ENCODE measurements at places on chromosomes 13 and 19.

GRCh38 chr19:35596366-35596999 lies 10.5 kb downstream of the PMIS2 start:
- ATAC-seq: no peak

- peak; percentile 33 for ATAC-seq
These were observed 227.4 kb downstream of the ABCC4 start for GRCh38 chr13:95073747-95074311.

DNA sequence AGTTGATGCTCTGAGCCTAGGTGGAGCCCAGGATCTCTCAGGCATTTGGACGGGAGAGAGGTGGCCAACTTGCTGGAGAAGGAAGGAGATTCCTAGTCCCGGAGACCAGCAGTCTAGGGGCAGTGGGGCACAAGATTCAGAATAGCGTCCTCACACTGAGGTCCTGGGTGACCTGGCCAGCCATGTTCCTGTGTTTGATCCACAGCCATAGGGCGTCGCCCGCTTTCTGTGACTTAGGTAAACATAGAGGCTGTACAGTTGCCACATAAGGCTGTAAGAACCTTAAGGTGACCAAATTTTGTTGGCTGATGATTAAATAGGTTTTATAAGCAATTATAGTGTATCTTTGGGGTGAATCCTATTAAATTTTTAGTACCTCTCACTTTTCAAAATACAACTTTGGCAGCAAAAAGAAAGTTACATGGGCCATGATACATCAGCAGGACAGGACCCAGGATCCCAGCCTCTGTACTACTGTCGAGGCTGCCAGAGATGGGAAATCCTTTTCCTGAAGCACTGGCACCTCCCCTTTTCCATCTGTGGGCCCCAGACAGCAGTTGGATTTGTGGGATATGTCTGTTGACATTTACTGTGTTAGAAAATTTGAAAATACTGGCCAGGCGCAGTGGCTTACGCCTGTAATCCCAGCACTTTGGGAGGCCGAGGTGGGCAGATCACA lies 37.5 kb downstream of the TSSK6 start:
- ATAC-seq: peak; percentile 62

DNA sequence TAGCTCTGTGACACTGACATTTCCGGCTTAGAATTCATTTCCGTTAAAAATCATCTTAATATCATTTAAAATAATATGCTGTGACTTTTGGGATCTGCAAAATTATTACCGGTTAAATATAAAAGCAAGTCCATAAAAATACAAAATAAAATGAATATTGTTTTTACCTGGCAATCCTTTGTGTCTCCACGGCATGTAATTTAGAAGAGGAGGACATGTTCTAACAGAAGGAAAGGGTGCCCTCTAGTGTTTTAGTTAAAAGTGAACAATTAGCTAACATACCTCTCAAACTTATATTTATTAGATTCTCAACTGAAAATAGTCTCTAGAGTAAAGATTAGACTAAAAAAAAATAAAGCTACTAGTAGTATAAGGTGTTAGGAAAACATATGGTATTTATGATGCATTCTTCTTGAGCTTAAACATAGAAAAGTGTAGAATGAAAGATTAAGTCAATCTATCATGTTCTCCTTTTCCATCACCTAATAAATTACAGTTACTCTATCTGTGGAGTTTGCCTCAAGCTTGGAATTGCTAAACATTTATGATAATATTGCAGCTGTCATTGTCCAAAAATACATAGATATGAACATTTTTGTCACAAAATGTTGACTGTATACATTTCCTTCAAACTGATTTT lies 676.7 kb upstream of the SPRY2 start:
- ATAC-seq: no peak

DNA sequence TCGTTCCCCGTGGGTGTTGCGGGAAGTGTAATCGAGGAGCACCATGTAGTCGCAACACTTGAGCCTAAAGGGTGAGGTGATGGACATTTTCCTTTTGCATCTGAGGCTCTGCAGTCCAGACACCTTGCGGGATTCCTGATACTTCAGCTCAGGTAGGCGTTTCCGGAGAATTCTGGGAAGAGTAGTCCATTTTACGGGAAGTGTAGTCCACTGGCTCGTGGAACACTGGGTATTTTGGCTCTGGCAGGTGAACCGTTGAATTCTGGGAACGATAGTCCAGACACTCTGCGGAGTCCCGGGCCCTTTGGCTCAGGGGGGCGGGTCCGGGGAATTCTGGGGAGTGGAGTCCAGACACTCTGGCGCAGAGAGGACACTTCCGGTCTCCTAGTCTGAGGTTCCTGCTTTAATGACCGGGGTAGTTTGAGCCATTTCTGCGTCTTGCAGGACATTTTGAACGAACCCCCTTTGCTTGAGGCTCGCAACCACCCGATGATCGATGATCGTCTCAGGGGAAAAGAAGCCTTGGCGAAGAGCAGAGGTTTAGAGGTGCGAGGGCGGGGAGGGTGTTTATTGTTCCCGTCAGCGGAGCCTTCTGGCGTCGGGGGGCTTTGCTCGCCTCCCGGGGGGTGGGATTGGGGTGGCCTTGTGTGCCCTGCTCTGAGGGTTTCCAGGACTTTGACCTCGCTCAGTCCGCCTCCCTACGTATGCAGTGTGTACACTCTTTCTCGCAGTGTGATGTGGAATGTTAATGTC lies at the start of gene ZNF223:
ZNF223 (plus strand) TSS at position 387 of the 753 bp plus-strand sequence. CDS start 3,141 bp downstream, outside the sequence.
- peak; percentile 100 for ATAC-seq

DNA sequence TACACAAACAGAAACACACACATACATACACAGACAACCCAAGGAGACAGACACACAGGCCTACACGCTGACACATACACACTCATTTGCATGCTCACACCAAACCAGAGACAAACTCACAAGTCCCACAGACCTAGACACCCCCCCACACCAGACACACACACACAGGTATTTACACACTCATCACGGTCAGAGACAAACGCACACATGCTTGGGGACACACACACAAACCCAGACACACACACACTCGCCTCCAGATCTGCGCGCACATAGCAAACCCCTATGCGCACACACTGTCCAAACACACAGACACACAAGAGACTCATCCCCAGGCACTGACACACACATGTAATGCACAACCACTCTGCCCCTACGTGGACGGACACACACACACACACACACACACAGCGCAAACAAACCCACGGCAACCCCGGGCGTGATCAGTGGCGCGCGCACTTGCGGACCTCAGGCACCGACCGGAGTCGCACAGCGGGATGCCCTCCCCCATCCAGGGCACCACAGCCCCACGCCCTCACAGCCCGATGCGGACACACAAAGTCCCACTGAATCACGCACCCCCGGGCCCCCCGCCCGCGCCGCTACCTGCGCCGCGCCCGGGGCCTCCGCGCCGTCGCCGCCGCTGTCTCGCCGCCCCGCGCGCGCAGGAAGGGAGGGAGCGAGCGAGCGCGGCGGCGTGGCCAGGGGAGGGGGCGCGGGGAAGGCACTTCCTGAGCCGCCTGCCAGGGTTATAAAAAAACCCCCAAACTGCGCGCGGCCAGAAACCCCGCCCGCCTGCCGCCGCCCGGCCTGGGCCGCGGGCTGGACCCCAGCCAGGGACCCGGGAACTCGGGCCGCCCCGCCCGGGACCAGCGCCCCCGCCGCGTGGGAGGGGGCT lies at the start of gene ADAMTS10:
ADAMTS10 (minus strand) TSS at position 675 of the 895 bp plus-strand sequence. CDS start 5,005 bp downstream, outside the sequence.
- ATAC-seq: peak; percentile 39

- ATAC-seq: no peak
These were observed 103.6 kb downstream of the STK24 start for GRCh38 chr13:98473135-98473787.

DNA sequence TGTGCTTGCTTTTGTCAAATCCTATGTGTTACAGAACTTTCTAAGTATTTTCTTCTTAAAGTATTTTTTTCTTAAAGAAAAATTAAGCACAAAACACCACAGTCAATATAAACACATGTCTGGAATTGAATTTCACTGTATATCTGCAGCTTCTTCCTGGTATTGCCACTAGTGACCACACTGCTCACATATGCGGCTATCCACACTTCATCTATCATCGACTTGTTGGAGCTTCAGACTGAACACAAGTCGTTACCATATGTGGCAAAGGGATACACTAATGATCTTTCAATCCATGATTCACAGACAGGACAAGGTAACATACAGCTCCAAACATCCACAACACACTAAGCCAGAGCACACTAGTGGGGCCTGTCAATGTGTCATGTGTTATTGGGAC lies 498.4 kb upstream of the ARGLU1 start:
- ATAC-seq: no peak

DNA sequence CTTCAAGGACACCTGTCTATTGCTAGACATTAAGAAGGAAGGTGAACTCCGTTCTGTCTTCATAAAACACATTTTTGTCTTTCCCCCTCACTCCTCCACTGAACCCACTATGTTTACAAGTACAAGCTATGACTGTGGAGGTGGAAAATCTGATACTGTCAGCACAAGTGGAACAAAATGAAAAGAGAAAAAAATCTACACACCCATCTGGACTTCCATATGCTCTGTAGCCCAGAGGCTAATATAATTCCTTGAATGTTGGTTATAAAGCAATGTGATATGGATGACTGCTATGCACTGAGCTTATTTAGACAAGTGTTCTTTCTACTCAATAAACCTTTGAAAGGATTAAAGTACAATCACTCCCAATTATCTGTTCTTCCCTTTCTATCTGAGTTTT lies 713.5 kb downstream of the DIAPH3 start:
- no peak for ATAC-seq

- no peak for ATAC-seq
These were observed 19.4 kb upstream of the EIF3G start for GRCh38 chr19:10138879-10139795.

DNA sequence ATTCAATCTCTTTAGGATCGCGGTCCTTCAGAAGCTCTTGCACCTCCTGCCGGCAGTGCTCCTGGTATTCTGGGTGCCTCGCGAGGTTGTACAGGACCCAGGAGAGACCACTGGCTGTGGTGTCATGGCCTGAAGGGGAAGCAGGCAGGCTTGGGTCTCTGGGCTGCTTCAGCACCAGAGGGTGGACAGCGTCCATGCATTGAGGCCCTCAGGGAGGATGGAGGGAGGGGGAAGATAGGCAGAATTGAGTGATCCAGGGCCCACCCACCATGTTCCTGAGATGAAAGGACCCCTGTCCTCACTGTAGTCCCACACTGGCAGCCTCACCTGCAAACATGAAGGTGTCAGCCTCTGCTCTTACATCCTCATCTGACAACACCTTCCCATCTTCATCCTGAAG lies 17.9 kb upstream of the OR10H5 start:
- ATAC-seq: no peak

GRCh38 chr19:40420766-40421765 lies 4.7 kb downstream of the SERTAD1 start:
- peak; percentile 50 for ATAC-seq

- ATAC-seq: no peak
These were observed 15.8 kb upstream of the GJB6 start for GRCh38 chr13:20247963-20248362.

DNA sequence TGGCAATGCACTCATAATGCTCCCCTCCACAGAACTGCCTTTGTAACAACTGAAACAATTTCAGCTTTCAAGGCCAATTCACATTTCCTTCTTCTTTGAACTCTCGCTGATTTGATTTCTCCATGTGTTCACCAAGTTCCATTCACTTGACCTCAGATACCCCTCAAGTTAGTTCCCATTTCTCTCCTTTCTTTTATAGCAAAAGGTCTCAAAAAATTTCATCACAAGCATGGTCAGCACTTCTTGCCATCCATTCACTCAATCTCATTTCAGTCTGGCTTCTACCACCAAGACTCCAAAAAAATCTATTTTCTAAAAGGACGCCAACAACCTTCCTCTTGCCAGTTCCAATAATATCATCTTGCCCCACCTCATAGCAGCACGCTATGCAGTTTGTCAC lies 135.7 kb downstream of the DIAPH3 start:
- no peak for ATAC-seq

DNA sequence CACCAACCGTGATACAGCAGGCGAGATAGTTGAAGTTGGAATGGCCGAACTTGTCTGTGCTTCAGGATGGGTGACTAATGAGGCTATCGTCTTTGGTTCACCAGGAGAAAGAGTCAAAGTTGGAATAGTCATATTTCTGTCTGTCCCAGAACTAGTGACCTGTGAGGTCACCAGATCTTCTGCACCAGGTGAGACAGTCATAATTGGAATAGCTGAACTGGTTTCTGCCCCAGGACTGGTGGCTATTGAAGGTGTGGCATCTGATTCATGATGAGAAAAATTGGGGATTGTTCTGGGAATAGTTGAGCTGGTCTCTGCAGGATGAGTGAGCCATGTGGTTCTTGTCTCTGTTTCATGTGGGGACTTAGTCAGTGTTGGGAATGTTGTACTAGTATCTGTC lies 71.6 kb downstream of the MUC16 start:
- ATAC-seq: no peak

DNA sequence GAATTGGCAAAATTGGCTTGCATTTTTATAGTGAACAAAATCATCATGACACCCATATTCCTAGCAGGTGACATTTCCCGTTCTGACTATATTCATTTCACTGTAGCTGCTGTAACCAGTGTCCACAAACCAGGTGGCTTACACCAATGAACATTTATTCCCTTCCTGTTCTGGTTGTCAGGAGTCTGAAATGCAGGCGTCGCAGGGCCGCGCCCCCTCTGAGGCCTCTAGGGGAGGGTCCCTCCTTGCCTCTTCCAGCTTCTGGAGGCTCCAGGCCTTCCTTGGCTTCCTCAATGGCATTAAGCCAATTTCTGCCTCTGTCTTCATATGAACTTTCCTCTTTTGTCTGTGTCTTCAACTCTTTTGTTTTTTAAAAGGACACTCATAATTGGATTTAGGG lies 6.5 kb upstream of the RLN3 start:
- ATAC-seq: no peak

DNA sequence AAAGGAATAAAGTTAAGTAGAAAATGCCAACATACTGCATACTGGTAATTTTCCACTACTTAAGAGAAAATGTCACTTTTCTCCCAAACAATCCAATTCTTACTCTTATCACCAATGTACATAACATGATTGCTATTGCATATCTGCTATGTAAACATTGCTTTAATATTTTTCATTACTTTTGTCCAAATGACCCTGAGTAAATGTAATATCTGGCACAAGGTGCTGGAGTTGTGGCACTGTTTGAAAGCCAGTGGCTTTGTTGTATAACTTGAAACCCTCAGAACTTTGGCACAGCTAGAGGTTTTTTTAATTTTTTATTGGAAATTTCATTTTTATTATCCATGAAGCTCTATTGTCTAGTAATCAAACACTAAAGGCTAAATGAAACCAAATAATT lies 45.7 kb upstream of the SPRY2 start:
- no peak for ATAC-seq

DNA sequence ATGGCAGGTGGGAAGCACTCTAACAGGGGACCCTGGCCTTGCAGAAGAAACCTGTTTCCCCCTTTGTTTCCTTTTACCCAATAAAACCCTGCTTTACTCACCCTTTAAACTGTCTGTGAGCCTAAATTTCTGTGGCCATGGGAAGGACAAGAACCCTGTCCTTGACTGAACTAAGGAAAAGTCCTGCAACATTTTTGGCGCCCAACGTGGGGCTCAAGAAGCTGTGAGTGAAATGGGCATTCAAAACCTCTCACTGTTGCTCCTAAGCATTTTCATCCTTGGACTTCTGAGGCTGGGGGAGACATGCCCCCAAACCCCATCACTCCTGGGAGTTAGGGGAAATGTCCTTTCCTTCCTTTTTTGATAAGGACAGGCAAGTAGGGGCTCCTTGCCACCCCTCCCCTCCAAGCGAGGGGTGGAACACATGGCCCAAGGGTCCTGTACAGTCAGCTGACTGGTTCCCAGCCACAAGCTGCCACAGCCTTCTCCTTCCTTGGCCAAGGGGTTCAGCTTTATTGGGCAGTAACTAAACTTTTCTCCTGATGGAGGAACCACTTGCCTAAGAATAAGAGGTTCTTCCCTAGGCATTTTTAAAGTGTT lies 381.6 kb downstream of the KLF5 start:
- ATAC-seq: no peak

- ATAC-seq: no peak
These were observed 30.5 kb downstream of the TNFSF14 start for GRCh38 chr19:6639439-6639838.

- ATAC-seq: peak; percentile 34
These were observed 10.5 kb upstream of the NBEA start for GRCh38 chr13:34931572-34931971.
